Activated CD4-positive, CD25-positive, alpha-beta regulatory T cell treated with anti-CD3 and anti-CD28 coated beads, Interleukin-2, amount 50 U/mL, for 16 hours (primary cell): ENCODE measurements at places on chromosomes 4 and X.

DNA sequence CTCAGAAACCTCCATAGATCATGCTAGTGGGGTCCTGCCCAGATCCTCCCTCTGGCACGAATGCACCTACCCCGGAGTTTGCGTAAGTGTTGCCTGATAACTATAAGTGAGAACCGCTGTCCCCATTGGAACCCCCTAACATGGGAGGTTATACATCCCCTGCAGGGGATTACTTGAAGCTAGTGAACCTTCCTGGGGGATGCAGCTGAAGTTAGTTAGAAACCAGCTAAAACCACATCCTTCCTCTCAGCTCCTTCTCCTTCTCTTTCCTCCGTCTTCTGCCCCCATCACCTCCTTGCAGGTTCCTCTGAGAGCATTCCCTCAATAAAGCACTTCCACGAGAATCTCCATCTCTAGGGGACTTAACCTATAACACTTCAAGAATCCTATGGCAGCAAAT lies 95.0 kb downstream of the ZNF827 start:
- no peak for DNase-seq

- DNase-seq = no peak
Measured at GRCh38 chrX:41468647-41469323, 21.6 kb downstream of the NYX start.

GRCh38 chr4:108320061-108320460 lies 151.3 kb upstream of the LEF1 start:
- no peak for DNase-seq

- DNase-seq = no peak
Measured at GRCh38 chr4:80237992-80238391, 28.5 kb upstream of the FGF5 start.

GRCh38 chr4:161791796-161792556 lies 371.8 kb downstream of the FSTL5 start:
- DNase-seq = no peak

GRCh38 chr4:38605181-38605752 lies 58.7 kb upstream of the KLF3 start:
- no peak for DNase-seq

DNA sequence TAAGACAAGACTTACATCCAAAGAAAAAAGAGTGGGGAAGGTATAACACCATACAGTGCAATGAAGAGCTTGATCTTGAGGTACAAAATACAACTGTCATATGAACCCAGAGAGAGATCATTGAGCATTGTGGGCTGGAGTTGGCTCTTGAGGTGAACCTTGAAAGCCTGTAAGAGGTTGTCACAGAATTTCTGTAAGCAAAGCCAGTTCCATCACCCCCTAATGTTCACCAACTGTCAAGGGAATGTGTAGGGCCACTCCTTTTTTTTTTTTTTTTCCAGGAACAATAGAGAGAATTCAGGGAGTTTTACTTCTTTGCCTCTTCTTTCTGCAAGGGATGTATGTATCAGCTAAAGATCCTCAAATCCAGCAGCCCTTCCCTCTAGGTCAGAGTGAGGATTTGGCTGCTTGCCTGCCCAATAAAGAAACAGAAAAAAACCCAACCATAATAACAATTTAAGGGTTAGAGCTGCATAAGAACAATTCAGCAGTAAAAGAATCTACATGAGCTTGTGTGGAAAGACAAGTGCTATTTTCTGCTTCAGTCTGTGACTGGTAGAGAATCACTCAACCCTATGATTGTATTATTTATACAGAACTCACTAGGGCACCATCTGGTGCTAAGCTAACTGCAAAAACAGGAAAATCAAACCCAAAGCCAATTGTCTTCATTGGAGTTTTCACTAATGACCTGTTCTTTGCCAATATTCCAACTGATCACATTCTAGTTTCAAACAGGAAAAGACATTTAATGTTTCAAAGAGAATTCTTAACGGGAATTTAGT lies 217.5 kb upstream of the TEX13C start:
- no peak for DNase-seq
